ENCODE measurements at places on chromosomes 11 and 22. TPM values are rescaled to one million over a fixed set of nuclear protein-coding genes. Genes with fewer than 3 reads are reported as not detected.

GRCh38 chr11:12453243-12453642, 75.9 kb downstream of the PARVA start:
- no peak for DNase-seq

- no peak for DNase-seq
Observed at GRCh38 chr11:13310443-13310842, 32.9 kb downstream of the BMAL1 start.

- DNase-seq: no peak
Observed at GRCh38 chr11:75572744-75573143, 10.7 kb downstream of the SERPINH1 start.

- no peak for DNase-seq
Observed at GRCh38 chr11:112410325-112410724, 149.7 kb upstream of the PLET1 start.

MS4A6E gene
- total RNA-seq: not detected

MPST gene
- total RNA-seq: 124 TPM

HTR3A gene
- total RNA-seq: not detected
